Lung (tissue), 17 donors: ENCODE measurements at places on chromosomes 7 and 10. TPM values are rescaled to one million over a fixed set of nuclear protein-coding genes. Genes with fewer than 3 reads are reported as not detected.
A peak's percentile ranks its signal among the peaks of the same experiment; 100 is the strongest.

GRCh38 chr7:110375068-110375467 lies 715.9 kb upstream of the LRRN3 start:
- H3K36me3 ChIP-seq = no peaks in the 10 kb centered on the region
- H3K4me3 ChIP-seq = no peak overlapping the region
- no peaks in the 10 kb centered on the region for H3K27me3 ChIP-seq
- no peak for DNase-seq
- no peak overlapping the region for H3K27ac ChIP-seq

- H3K36me3 ChIP-seq = no peaks in the 10 kb centered on the region
- H3K27ac ChIP-seq = no peak overlapping the region
- no peak for DNase-seq
Observed at GRCh38 chr7:128247640-128248194, 6.6 kb downstream of the LEP start.

DNA sequence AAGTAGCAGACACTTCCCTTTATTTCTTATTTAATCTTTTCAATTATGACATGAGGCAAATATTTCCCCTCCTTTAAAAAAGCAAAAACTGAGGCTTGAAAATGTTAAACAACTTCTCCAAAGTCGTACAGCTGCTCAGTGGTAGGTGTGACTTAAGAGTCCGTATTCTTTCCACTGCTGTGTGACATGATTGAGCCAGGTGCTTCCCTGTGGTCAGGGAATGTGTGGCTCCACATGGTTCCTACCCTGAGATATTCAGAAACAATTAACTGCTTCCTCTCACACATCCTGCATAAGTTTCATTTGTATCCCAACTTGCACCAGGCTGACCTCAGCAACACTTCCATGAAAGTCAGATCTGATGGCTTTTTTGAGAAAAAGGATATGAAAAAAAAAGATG lies 13.6 kb downstream of the OPALIN start:
- H3K4me1 ChIP-seq = no peaks in the 10 kb centered on the region
- H3K27me3 ChIP-seq = no peaks in the 10 kb centered on the region
- H3K4me3 ChIP-seq = no peak overlapping the region
- no peak overlapping the region for H3K27ac ChIP-seq
- H3K36me3 ChIP-seq = no peaks in the 10 kb centered on the region
- no peak for DNase-seq

GRCh38 chr10:118995739-118996138 lies 33.8 kb upstream of the NANOS1 start:
- no peak overlapping the region for H3K27ac ChIP-seq
- H3K4me1 ChIP-seq = no peaks in the 10 kb centered on the region
- no peak overlapping the region for H3K4me3 ChIP-seq

The SPDYE2 gene
- 0.34 TPM for total RNA-seq

DNA sequence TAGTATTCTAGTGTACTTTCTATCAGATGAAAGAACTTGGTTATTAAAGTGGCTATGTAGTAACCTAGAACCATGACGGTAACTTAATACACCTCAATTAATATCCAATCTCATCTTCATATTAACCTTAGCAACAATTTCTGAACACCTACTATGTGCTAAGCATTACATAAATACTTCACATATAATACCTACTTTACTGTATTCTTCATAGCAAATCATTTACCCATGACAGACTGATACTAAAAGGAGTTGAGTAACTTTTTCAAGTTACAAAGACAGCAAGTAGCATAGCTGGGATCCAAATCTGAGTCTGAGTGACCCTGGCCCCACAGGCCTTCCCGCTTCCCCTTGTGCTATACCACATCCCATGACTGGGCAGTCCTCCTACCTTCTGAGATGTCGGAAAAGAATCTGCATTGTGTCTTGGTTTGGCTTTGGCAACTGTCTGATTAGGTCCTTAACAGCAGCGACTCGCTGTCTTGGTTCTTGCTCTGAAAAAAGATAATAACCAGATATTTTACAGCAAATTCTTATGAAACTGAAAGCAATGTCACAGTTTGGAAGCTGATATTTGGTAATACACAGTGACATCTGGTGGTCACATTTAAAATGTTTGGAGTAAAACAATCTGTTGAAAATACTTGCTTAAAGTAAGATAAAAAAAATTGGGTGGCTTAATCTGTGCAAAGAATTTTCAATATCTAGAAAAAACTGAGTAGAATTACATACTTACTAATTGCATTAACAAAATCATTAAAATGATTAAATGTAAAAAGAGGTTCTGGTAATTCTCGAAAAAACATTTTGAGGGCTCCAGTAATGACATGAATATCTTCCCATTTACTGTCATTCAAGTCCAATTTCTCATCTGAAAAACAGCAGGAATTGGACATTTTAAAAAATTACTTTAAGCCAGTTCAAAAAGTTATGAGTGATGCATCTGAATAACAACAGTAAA lies 120.1 kb downstream of the ARHGAP12 start:
- H3K27ac ChIP-seq = peak overlapping the region; percentile 67
- H3K4me1 ChIP-seq = no peaks in the 10 kb centered on the region
- H3K27me3 ChIP-seq = no peaks in the 10 kb centered on the region
- no peaks in the 10 kb centered on the region for H3K36me3 ChIP-seq
- H3K4me3 ChIP-seq = no peak overlapping the region
- peak; percentile 36 for DNase-seq

The RSPH10B gene
- total RNA-seq = 9.8 TPM

The VAX1 gene
- not detected for total RNA-seq

- H3K27me3 ChIP-seq = no peaks in the 10 kb centered on the region
- no peak overlapping the region for H3K4me3 ChIP-seq
- peaks cover 31% of the 10 kb centered on the region for H3K36me3 ChIP-seq
- H3K4me1 ChIP-seq = no peaks in the 10 kb centered on the region
- no peak overlapping the region for H3K27ac ChIP-seq
Observed at GRCh38 chr10:91864744-91865143, 44.5 kb downstream of the FGFBP3 start.

GRCh38 chr7:111012149-111012548 lies 78.8 kb upstream of the LRRN3 start:
- H3K4me3 ChIP-seq = no peak overlapping the region
- no peaks in the 10 kb centered on the region for H3K4me1 ChIP-seq
- H3K36me3 ChIP-seq = no peaks in the 10 kb centered on the region
- no peak overlapping the region for H3K27ac ChIP-seq
- no peaks in the 10 kb centered on the region for H3K27me3 ChIP-seq
- DNase-seq = no peak

The HEPACAM2 gene
- 2.2 TPM for total RNA-seq

The PON3 gene
- 25.5 TPM for total RNA-seq

GRCh38 chr10:44132361-44133289 lies 252.3 kb downstream of the CXCL12 start:
- no peak overlapping the region for H3K27ac ChIP-seq
- no peaks in the 10 kb centered on the region for H3K36me3 ChIP-seq
- DNase-seq = no peak

The IFIT1 gene
- total RNA-seq = 16.9 TPM

DNA sequence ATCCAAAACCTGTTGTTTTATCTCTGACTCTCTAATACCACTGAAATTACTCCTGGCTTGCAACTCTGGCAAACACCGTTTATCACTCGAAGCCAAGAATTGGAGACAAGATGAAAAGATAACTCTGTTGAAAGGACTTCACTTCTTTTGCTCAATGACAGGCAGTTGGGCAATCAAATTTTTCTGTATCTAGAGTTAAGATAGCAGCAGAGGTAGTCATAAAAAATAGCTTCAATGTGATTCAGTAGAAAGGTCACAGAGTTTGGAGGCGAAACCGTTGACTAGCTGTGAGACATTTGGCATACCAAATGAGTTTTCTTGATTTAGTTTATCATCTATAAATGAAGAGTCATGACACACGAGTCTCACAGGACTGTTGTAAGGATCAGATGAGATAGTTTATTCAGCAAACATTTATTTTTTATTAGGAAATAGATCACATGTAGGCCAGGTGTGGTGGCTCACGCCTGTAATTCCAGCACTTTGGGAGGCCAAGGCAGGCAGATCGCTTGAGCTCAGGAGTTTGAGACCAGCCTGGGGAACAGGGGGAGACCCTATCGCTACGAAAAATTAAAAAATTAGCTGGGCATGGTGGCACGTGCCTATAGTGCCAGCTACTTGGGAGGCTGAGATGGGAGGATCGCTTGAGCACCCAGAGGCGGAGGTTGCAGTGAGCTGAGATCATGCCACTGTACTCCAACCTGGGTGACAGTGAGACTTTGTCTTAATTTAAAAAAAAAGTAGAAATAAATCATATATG lies 23.6 kb downstream of the AKR1B1 start:
- no peaks in the 10 kb centered on the region for H3K36me3 ChIP-seq
- no peak overlapping the region for H3K4me3 ChIP-seq

The TNPO3 gene
- total RNA-seq = 45.9 TPM

GRCh38 chr7:153530441-153530840 lies 521.8 kb upstream of the DPP6 start:
- no peak for DNase-seq
- no peak overlapping the region for H3K27ac ChIP-seq
- H3K27me3 ChIP-seq = no peaks in the 10 kb centered on the region
- H3K4me1 ChIP-seq = no peaks in the 10 kb centered on the region

- H3K4me1 ChIP-seq = no peaks in the 10 kb centered on the region
- no peak overlapping the region for H3K27ac ChIP-seq
- H3K4me3 ChIP-seq = no peak overlapping the region
- no peaks in the 10 kb centered on the region for H3K27me3 ChIP-seq
- H3K36me3 ChIP-seq = peaks cover 13% of the 10 kb centered on the region
- DNase-seq = no peak
Observed at GRCh38 chr7:23165316-23165715, 16.5 kb upstream of the NUP42 start.

The ACTL6B gene
- not detected for total RNA-seq

The LRRD1 gene
- 0.06 TPM for total RNA-seq

- DNase-seq = no peak
- no peaks in the 10 kb centered on the region for H3K36me3 ChIP-seq
- no peak overlapping the region for H3K4me3 ChIP-seq
- H3K27ac ChIP-seq = no peak overlapping the region
Observed at GRCh38 chr7:107878636-107879035, 12.3 kb upstream of the DLD start.

- no peak overlapping the region for H3K4me3 ChIP-seq
- DNase-seq = no peak
- peaks cover 4% of the 10 kb centered on the region for H3K4me1 ChIP-seq
- no peak overlapping the region for H3K27ac ChIP-seq
Observed at GRCh38 chr7:19520392-19520791, 188.4 kb downstream of the POLR1F start.
